ENCODE measurements at places on chromosomes 16 and 17.

DNA sequence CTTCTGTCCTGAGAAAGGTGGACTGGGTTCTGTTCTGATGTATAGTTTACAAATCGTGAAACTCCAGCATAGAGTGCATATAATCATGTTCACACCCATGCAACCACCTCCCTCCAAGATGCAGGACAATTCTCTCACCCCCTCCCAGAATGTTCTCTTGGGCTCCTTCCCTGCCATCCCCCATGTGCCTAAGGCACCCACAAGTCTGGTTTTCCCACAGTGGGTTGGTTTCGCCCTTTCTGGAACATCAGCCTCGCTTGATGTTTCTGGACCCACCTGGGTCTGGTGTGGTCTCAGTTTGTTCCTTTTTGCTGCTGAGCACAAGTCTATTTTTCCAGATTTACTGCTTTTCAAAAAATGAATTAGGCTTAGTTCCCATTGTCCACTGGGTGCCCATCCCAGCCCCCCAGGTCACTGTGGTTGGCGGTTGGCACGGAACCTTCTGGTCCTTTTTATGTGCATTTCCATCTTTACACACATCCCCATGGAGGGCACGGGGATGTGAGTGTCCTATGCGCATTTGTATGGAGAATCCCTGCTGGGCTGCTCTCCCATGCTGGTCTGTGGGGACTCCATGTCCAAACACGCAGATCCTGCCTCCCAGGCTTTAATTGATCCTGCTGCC is 19.0 kb downstream of the MAP2K3 start:
- DNase-seq = no peak

DNA sequence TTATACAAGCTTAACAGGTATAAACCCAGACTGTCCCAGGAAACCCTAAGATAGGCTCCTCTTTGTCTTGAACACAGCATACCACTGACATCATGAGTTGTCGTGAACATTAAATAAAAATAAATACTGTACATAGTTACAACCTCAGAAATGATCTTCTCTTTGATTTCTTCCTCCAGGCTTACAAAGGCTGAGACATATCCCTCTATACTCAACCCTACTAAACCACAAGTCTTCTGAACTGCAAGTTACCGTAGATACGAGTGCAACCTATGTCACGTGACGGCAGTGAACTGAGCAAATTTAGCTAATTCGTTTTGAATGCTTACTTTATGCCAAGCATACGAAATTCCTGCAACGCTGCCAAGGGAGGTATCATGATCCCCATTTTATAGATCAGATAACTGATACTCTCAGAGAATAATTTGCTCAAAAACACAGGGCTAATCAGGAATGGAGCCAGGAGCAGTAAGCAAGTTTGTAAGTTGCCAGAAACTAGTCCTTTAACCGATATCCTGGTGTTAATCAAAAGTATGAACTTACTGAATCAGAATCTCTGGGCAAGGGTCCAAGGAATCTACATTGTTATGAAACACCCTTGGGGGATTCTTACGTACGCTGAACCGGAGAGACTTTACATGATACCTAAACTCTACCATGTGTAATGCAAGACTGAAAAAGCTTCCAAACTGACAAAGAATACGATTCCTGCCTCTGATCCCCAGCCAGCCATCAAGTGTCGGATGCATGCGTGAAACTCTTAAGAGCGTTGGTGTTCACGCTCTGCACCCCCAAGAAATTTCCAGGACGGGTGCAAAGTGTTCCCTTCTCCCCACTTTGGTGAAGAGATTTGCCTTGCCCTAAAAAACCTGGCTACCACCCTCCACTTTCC is 106.2 kb downstream of the XYLT1 start:
- DNase-seq = peak; percentile 63

- DNase-seq = no peak
Observed at GRCh38 chr17:82463925-82464566, 5.5 kb downstream of the NARF start.

DNA sequence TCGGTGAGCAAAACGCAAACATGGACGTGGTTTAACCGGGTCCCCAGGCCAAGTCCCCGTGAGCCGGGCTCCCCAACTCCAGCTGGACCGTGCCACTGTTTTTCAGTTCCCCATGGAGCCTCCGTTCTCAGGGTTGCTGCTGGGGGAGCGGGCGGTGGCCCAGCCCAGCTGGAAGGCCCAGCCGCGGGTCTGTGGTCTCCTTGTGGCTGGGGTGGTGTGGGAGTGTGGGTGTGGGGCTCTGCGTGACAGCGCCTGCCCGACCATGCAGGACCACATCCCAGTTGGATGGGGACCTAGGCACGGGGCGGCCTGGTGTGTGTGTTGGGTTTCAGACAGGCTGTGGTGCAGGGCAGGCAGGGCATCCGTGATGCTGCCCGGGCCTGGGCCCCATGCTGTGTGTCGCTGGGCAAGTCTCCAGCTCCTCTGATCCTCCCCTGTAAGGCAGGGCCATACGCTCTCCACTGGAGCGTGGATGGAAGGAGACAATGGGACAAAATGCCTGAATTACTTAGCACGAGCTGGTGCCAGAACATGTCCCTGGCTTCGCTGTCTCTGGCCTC is 40.3 kb downstream of the COX4I1 start:
- peak; percentile 72 for DNase-seq

- DNase-seq = no peak
Observed at GRCh38 chr17:50637829-50638605, 3.3 kb downstream of the ABCC3 start.

DNA sequence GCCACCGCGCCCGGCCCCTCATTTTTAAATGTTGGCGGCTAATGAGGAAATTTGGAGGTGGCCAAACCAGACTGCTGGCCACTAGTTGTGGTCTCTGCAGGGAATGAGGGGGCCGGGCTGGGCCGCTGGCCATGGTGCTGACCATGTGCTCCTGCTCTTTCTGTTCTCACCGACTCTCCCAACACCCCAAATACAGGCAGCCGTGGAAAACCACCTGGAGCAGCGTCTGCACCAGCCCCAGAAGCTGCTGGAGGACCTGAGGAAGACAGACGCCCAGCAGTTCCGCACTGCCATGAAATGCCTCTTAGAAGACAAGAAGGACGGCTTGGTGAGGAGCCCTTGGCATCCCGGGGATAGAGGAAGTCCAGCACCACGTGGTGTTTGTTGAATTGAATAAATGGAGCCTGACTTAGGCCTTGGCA is 21.3 kb downstream of the OTOA start:
- peak; percentile 36 for DNase-seq

- no peak for DNase-seq
Observed at GRCh38 chr17:57016764-57017116, 38.8 kb downstream of the SCPEP1 start.

GRCh38 chr17:46817151-46817900 is 1.2 kb downstream of the WNT3 start:
- no peak for DNase-seq

DNA sequence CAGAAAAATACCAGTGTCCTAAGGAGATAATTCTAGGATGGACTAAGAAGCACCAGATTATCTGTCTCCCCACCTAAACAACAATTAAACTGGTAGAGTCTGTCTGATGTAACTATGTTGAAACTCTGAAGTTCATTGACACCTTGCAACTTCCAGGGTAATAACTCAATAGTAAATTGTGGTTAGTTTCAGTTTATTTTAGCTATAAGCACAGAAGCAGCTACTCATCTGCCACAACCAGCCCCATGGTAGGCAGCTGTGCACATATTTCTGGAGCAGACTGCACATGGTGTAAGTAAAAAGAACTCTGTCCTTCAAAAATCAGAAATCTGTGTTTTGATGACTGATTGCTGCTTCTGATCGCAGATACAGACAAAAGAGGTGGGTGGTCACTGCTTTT is 852.1 kb downstream of the CDH11 start:
- DNase-seq = no peak

GRCh38 chr17:9324864-9325263 is 250.8 kb downstream of the STX8 start:
- no peak for DNase-seq

Data from NB4 (cell line).